ENCODE measurements at places on chromosomes 16 and 17.

GRCh38 chr17:16988749-16989229, 16.9 kb upstream of the TNFRSF13B start:
- no peak for DNase-seq

- no peak for DNase-seq
Observed at GRCh38 chr17:13749891-13750235, 148.1 kb upstream of the HS3ST3A1 start.

- no peak for DNase-seq
Observed at GRCh38 chr16:89623511-89624261, 10.2 kb downstream of the DPEP1 start.

- DNase-seq: no peak
Observed at GRCh38 chr16:23453338-23454052, 506 bp upstream of the COG7 start.

GRCh38 chr17:44120851-44121605, 2.4 kb downstream of the HDAC5 start:
- no peak for DNase-seq

- no peak for DNase-seq
Observed at GRCh38 chr17:16906680-16907079, 65.2 kb downstream of the TNFRSF13B start.

GRCh38 chr17:70820276-70820675, 650.9 kb downstream of the KCNJ2 start:
- no peak for DNase-seq

- DNase-seq: no peak
Observed at GRCh38 chr16:56825826-56826225, 39.2 kb upstream of the SLC12A3 start.

DNA sequence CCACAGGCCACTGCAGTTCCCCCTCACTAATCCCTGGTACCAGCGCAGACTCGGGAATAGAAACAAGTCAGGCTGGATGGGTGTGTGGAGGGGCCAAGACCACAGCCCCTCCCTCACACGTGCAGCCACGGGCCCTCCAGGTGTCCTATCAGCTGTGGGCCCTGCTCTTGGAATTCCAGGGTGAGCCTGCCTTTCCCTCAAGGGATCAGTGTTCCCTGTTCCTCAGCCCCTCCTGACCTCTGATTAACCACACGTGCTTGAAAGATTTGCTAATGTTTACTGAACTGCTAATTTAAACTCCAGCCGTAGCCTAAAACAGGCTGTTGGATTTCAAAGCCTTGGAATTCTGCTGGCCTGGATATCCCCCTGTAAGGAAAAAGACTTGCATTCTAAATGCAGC, 146.4 kb downstream of the SOCS1 start:
- DNase-seq: no peak

GRCh38 chr17:55294042-55294751, 29.4 kb downstream of the HLF start:
- no peak for DNase-seq

DNA sequence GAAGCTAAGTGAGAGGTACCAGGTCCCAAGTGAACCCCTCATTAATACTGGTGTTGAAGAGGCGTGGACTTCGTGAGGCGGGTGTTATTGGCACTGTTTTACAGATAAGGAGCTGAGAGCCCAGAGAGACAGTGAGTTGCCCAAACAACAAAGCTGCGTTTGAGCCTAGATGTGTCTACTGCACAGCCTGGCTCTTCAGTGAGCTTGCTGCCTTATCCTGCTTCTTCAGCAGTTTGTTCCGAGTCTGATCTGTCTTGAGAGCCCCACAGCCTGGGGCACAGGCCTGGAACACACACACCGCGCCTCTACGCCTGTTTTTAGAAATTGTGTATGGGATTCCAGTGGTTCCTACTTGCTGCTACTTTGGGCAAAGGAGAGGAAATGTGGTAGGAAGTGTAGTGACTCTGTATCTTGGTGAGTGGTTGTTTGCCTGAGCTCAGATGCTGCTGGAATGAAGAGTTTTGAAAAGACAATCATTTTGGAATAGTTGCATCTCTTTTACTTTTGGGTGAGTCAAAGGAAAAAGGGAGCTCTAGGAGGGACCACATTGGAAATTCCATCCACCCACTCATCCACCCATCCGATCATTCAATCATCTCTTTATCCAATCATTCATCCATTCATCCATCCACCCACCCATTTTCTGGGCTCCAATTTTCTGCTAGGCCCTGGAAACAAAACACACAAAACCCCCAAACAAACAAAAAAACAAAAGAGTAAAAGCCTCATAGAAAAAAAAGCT, 22.3 kb upstream of the PLCG2 start:
- DNase-seq: no peak

DNA sequence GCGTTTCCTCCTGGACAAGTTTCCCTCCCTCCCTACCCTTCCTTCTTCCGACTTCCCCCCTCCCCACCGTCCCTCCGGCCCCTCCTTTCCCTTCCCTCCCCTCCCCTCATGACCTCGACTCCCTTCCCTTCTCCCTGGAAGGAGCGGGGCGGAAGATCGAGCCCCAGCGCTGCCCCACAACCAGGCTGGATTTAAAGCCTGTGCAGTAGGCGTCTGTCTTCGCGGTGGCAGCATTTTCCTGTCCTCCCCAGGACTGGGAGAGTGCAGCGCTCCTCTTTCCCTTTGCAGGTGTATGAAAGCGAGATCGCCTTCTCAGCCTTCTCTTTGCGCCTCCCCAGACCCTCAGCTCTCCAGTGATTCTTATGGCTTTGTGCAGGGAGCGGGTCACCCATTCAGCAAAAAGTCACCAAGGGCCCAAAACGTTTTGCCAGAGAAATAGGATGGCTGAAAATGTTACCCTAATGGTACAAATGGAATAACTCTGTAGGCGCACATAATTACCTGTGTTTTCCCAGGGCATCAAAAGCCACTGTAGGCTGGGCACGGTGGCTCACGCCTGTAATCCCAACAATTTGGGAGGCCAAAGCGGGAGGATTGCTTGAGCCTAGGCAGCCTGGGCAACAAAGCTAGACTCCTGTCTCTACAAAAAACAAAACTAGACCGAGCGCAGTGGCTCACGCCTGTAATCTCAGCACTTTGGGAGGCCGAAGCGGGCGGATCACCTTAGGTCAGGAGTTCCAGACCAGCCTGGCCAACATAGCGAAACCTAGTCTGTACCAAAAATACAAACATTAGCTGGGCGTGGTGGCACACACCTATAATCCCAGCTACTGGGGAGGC, 40.8 kb downstream of the SLFN12L start:
- no peak for DNase-seq

- DNase-seq: no peak
Observed at GRCh38 chr17:17712268-17712924, 31.1 kb downstream of the RAI1 start.

DNA sequence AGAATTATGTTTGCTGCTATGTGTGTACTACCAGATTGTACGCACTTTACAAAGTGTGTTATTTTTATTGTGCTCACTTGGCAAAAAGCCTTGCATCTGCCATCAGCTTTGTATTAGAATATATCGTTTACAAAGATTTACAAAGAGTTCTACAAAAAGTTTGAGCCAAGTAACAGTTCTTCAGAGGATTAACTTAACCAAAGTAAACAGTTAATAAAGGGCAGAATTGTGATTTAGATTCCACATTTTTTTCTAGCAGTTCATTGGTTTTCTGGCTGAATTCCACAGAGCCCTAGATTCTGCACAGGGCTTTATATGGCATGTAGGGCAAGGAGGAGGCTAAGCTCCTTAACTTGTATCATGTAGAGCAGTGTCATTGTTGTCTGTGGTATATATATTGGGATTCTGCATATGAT, 29.4 kb downstream of the UTP18 start:
- DNase-seq: no peak

DNA sequence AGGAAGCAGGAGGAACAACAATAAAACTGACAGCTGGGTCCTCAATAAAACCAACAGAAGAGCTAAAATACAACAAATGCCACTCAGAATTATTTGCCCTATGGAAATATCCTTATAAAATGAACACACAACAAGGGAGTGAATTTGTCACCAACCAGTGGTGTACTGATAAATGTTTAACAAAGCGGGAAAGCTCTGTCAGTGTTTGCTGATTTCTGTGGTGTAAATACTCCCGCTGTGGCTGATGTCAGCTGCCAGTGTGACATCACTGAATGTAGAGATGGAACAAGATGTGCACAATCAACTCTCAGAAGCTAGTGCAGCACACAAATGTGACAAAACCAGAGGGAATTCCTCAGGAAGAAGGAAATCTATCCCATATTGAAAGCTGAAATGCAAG, 51.9 kb downstream of the CDYL2 start:
- DNase-seq: no peak

- no peak for DNase-seq
Observed at GRCh38 chr16:79267781-79268180, 332.8 kb downstream of the MAF start.

- DNase-seq: peak; percentile 41
Observed at GRCh38 chr17:1713878-1714426, 3.8 kb upstream of the TLCD2 start.

DNA sequence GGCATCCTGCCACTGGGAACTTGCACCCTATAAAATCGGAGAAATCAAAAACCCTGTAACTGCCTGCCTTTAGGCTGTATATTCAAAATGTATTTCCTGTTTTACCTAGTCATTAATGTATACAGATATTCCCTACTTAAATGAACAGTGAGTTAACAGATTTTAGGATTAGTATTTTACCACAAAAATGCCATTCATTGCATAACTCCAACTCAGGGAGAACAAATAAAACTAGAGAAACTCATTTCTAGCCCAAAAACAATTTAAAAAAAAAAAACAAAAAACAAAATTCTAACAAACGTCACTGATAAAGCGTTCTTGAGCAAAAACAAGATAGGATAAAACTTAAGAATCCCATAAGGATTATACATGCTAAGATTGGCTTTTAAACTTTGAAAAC, 3.7 kb upstream of the DHX33 start:
- DNase-seq: no peak

- no peak for DNase-seq
Observed at GRCh38 chr16:7513429-7513828, 180.8 kb downstream of the RBFOX1 start.

GRCh38 chr16:26430618-26431017, 636.1 kb upstream of the C16orf82 start:
- DNase-seq: no peak

GRCh38 chr17:9971991-9972390, 66.9 kb upstream of the RCVRN start:
- DNase-seq: no peak

DNA sequence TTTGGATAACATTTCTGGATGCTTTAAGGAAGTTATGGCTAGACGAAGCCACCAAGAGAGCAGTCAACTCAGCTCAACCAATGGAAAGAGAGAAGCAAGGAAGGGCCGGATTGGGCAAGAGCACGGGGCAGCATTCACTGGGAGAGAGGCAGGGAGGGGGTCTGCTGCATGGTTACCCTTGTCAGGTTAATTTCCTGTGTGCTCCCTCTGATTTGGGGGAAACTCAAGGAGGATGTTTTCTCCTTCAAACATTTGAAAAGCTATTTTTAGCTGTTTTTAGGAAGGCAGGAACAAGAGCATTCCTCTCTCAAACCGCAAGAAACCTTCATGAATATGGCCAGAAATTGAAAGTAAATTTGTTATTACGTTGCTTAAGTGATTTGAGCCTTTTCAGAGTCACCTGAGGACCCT, 118.5 kb upstream of the ZFHX3 start:
- no peak for DNase-seq

DNA sequence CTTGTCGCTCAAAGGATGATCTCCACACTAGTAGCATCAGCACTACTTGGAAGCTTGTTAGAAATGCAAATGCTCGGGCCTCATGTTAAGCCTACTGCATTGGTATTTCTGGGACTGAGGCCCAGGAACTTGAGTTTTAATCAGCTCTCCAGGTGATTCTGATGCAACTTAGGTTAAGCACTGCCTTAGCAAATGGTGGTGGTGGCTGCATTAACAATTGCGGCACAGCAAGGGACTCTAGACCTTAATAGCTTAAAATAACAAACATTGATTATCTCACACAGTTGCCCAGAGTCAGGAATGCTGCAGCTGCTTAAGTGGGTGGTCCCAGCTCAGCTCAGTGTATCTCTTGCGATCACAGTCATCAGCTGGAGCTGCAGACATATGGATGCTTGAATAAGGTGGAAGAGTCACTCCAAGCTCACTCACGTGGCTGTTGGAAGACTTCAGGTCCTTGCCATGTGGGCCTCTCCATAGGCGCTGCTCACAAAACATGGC, 25.8 kb downstream of the HS3ST3A1 start:
- no peak for DNase-seq

DNA sequence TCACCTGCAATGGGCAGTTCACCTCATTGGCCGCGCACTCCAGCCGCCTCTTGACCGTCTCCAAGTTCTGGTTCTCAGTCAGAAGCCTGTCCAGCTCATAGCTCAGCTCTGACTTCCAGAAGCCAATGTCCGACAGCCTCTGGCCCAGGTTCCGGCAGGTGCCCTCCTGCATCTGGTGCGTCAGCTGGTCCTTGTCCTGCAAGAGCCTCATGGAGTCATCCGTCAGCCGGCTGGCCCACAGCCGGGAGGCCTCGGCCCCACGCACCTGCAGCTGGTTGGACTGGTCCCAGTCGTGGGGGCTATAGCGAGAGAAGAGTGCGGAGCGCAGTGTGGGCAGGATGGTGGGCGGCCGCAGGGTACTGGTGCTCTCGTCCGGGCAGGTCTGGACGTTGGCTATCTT, 424 bp downstream of the TEKT5 start:
- no peak for DNase-seq

- DNase-seq: no peak
Observed at GRCh38 chr16:30996324-30996984, 11.4 kb downstream of the HSD3B7 start.

DNA sequence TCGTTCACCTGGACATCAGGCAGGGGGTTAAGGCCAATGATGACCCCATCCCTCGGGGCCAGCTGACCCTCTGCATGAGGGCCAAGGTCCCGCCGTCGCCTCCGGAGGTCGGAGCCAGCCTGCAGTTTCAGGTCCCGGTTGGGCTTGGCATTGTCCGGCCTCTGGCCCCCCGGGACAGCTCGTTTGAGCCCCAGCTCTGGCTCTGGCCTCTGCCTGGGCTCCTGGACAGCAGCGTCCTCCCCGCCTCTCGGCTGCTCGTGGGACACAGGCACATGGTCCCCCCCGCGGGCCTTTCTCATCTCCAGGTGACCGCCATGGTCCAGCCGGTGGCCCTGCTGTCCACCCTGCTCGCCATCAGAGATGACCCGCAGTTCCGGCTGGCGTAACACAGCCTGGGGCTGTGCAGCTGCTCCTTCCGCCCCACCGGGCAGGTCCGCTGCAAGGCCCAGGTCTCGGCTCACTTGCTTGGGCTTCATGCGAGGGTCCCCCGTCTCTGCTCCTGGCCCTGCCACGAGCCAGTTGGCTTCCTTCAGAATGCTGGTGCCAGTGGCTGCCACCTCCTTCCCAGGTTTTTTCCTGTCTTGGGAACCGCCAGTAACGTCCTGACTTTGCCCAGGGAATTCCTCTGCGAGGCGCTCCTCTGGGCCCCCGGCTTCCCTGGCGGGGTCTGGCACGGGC, 6.7 kb downstream of the NDUFAF8 start:
- no peak for DNase-seq

- DNase-seq: no peak
Observed at GRCh38 chr17:2455956-2456355, 55.1 kb upstream of the MNT start.

DNA sequence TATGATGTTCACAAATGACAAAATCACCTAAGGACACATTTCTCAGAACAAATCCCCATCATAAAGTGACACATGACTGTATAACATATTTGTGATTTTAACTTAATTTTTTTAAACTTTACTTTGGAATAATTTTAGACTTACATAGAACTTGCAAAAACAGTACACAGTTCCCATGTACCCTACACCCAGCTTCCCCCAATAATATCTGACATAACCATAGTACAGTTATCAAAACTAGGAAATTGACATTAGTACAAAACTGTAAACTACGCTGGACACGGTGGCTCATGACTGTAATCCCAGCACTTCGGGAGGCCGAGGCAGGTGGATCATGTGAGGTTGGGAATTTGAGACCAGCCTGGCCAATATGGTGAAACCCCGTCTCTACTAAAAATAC, 24.8 kb downstream of the CDC27 start:
- no peak for DNase-seq
